ENCODE measurements at places on chromosomes 7 and 10.

- DNase-seq, result no peak
Observed at GRCh38 chr10:76769161-76769560, 868.4 kb downstream of the KCNMA1 start.

GRCh38 chr10:36591436-36591835 is 534.0 kb upstream of the ANKRD30A start:
- DNase-seq, result no peak

DNA sequence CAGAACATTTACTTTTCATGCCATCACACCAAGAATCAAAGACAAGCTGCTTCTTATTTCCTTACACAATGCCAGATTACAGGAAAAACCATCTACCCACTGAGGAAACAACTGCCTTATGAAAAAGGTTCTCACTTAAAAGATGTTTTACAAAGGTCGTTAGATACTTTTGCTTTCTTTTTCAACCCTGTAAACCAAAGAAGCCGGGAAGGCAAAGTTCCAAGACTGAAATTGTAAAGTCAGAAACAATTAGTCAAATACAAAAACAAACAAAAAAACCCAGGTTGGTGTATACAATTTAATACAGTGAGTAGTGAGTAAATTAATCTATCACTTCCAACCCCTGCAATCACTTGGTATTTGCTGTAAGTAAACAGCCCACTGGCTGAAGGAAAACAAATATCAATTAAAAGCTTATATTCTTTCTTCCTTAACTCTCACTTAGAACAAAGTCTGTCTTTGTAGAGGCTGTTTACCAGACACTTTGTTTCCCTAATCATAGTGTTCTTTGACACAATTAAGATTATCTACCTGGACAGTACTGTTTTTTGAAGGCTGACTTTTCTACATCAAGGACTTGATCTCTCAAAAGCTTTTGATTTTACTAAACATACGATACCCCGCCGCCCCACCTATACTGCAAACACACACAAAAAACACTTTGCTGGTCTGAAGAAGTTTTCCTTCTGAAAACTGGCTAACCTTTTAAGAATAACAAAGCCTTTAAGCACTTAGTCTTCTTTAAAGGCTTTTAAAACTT is 18.1 kb downstream of the ERLIN1 start:
- no peak for DNase-seq

GRCh38 chr7:78585980-78586379 is 787.4 kb downstream of the PHTF2 start:
- DNase-seq, result no peak

DNA sequence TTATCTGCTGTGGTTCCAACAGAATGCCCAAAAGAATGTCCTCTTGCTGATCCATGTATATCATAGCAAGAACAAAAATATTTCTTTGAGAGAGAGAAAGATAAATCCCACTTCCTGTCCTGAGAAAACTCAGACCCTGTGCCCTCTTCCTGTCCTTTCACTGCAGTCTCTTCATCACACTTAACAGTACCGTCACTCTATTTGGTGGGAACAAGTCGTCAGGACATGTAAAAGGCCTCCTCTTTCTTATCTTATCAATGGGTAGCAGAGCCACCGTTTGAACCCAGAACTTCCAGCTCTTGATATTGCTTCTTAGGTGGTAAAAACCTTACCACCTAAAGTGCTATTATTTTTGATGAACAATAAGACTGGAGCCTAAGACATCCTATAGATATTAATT is 43.9 kb downstream of the CHRM2 start:
- no peak for DNase-seq

- DNase-seq, result peak; percentile 25
Observed at GRCh38 chr10:28375399-28376354, 72.8 kb upstream of the MPP7 start.

GRCh38 chr10:63156236-63156635 is 23.1 kb downstream of the NRBF2 start:
- DNase-seq, result no peak

- no peak for DNase-seq
Observed at GRCh38 chr10:3926675-3927525, 141.9 kb upstream of the KLF6 start.

GRCh38 chr7:45718464-45719330 is 144.5 kb downstream of the ADCY1 start:
- no peak for DNase-seq

GRCh38 chr7:106630648-106631047 is 30.3 kb downstream of the CCDC71L start:
- DNase-seq, result no peak

DNA sequence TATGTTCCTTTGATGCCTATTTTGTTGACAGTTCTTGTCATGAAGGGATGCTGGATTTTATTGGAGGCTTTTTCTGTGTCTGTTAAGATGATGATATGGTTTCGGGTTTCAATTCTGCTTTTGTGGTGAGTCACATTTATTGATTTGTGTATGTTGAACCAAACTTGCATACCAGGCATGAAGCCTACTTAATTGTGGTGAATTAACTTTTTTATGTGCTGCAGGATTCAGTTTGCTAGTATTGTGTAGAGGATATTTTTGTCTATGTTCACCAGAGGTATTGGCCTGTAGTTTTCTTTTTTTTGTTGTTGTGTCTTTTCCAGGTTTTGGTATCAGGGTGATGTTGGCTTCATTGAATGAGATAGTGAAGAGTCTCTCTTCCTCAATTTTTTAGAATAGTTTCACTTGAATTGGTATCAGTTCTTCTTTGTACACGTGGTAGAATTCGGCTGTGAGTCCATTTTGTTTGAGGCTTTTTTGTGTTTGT is 345.9 kb downstream of the KIF20B start:
- no peak for DNase-seq

DNA sequence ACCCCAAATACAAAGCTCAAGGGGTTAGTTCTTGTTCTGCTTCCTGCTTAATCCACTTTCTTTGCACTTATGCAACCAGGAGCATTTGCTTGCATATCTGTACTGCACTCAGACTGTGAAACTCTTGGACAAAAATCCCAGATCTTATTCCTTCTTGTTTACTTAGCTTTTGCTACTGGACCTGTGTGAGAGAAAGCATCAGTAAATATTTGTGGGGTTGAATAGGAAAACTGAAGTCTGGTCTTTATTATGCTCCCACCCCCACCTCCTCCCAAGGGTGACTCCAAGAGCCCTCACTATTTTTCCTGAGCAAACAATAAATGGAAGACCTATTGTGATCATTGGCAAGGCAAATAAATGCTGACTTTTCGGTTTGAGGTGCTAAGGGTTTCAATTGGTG is 57.1 kb upstream of the VSTM2A start:
- no peak for DNase-seq

- no peak for DNase-seq
Observed at GRCh38 chr7:29764227-29764626, 42.1 kb upstream of the WIPF3 start.

- peak; percentile 77 for DNase-seq
Observed at GRCh38 chr10:42552188-42553063, 85.9 kb downstream of the ZNF33B start.

DNA sequence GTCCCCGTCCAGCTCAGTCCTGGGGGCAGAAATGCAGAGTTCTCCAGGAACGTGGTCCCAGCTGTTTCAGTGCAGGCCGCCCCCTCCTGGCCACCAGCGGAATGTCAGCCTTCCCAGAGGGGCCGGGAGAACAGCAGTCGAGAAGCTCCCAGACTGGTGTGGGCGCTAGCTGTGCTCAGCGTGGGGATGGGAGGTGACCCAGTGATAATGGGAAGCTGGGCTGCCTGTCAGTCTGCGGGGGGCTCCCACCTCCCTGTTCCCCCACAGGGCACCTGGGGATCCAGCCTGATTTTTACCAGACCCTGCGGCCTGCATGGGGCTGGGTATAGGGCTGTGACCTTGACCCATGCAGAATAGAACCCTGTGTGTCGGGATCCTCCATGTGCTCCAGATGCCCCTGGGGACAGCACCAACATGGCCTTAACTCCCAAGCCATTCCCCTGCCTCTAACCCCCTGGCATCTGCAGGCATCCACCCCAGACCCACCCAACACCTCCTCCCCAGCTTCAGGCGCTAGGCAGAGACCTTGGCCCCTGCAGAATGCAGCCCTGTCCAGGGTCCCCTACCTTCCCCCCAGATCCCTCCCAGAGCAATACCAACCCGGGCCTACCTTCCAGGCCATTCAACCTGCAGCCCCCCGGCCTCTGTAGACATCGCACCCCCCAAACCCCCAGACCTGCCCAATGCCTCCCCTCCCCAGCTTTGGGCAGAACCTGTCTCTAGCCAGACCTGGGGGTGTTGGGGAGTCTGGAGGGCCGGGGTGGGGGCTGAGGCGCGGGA is 880 bp upstream of the ELN start:
- DNase-seq, result no peak

- no peak for DNase-seq
Observed at GRCh38 chr7:124566583-124566982, 199.0 kb downstream of the GPR37 start.

GRCh38 chr7:32357535-32358277 is 132.5 kb downstream of the LSM5 start:
- no peak for DNase-seq

DNA sequence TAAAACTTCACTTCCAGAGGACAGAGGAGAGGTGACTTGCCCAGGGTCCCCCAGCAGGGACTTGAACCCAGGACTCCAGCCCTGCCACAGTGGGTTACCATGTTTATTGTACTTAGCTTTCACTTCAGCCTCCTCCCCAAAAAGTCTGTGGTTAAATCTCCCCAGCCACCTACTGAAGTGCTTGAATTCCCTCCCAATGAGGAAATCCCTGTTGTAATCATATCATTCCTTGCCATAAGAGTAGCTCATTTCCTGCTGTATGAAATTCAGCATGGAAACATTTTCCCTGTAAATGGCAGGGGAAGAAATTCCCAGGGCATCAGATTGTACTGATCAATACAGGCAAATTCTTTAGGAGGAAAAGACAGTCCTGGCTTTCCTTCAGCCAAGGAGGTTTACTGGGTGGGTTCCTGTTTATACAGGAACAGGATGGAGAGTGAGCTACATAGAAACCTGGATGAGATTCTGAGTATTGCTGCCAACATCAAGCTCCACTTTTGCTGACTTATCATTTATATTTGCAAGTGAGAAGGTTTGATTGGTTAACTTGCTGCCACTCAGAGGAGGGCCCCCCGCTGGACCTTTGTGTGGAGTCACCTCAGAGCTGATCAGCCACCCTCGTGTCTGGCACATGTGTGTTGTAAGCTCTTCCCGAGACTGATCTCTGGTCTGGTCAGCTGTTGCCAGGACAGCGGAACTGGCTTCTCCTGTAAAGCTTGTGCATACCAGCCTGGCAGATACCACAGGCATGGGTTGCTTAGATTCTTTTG is 16.4 kb upstream of the PDZD8 start:
- DNase-seq, result no peak

DNA sequence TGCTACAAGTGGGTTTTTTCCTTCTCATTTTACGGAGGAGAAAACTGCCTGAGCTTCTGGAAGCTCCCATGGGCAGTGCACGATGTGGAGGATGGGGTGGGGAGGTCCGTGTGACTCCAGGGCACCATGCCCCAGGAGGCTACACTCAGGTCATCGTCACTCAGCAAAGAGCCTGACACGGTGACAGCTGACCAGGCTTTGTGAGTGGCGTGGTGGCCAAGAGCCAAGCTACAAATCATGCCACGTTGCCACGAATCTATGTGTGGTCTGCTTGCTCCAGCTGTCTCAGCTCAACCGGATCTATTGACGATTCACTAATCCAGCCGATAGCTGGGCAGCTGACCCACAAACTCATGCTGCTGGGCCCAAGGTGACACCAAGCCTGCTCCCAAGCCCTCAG is 27.6 kb upstream of the C10orf71 start:
- no peak for DNase-seq

DNA sequence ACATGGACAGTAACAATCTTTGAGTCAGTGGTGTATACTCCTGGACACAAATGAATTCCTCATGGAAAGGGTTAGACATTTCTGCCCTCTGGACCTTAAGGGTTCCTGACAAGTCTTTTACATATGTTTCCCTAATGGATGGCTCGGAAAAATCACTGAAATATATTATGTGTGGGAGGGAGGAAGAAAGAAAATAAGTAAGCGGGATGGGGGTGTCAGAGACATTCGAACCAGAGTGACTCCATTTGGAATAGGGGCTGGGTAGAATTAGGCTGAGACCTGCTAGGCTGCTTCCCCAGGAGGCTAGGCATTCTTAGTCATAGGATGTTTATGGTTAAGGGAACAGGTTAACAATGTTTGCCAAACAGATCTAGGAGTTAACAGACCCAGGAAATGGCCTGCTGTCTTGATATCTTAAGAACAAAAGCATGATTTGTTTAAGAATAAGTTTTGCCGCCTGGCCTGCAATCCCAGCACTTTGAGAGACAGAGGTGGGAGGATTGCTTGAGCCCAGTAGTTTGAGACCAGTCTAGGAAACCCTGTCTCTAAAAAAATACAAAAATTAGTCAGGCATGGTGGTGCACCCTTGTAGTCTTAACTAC is 1241.7 kb downstream of the TYW1 start:
- no peak for DNase-seq

DNA sequence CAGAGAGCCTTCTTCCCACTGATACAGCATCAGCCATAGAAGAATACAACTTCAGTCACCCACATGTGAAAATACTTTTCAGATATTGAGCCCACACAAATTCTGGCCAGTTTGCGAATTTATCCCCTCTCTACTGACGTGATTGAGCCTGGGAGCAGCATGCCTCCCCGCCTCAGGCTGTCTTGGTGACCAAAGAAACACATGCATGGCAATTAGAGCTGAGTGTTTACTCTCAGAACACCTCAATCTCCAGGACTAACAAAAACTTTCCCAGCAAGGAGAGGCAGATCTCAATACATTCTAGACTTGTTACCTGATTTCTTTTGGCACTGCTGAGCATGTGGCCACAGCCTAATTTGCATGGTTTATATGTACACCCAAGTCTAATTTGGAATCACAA is 122.5 kb downstream of the TMEM26 start:
- no peak for DNase-seq

- DNase-seq, result peak; percentile 19
Observed at GRCh38 chr10:1368842-1369171, 312.6 kb downstream of the WDR37 start.

GRCh38 chr7:56062382-56062781 is 1.7 kb upstream of the SUMF2 start:
- peak; percentile 77 for DNase-seq

DNA sequence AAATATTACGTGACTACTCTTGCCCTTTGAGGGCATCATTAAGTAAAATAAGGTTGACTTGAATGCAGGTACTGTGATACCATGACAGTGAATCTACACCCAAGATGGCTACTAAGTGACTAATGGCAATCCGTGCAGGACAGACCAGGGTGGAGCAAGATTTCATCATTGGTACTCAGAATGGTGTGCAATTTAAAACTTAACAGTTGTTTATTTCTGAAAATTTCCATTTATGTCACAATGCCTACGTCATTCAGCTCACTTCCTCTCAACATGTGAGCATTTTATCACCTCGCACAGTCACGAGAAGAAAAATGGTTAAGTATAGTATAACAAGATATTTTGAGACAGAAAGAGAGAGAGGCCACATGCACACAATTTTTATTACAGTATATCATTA is 50.3 kb upstream of the MET start:
- no peak for DNase-seq

Data from SW 1271 (cell line).